ENCODE measurements at places on chromosomes 1 and 21.

DNA sequence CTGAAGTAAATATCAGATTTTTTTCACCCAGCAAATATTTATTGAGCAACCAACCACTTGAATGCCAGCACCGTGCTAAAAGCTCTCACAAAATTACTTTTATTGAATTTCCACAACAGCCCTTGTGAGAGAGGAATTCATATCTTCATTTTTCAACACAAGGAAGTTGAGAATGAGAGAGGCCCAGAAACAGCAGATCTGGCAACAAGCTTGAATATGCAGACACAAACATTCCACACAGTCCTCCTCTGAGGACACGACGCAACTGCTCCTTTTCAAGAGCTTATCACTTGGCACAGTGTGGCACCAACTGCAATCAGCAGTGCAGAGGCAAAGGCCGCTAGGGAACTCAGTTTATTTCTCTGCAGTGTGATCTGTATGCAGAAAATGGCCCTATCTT is 32.2 kb upstream of the IFNAR2 start:
- DNase-seq: no peak

DNA sequence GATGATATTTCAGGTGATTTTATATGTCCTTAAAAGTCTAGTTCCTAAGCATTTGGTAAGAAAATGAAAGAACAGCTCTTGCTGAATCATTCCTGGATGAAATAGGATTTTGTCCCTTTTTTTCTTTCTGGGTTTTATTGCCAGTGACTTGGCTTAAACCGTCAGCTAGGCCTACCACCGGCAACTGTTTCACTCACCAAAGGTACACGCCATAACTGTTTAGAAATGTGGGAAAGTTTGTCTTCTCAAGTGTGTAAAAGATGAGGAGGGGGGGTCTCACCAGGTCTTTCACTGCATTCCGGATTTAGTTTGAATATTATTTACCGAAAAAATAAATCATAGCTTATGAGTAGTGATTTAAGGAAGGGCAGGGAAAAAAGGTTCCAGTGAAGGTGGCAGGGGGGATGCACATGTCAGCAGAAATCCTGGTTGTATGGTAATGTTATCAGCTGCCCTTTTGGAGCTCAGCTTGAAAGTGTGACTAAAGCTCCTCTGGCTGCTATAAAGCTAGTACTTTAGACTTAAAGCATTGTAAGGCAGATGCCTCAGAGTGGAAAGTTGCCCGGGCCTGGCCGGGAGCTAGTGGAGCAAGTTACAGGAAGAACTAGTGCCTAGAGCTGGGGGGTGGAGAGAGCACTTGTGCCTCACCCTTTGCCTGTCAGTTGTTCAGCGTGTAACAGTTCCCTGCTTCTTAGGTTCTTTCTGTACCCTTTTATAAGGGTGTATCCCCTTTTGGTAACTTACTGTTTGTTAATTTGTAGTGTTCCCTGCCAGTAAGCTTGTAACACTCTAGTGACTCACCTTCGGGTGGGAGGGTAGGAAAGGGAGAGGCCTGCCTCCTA is 3.1 kb downstream of the ATP1A1 start:
- DNase-seq: no peak

- no peak for DNase-seq
Observed at GRCh38 chr1:169860187-169860586, 33.5 kb downstream of the SCYL3 start.

- DNase-seq: no peak
Observed at GRCh38 chr21:20996421-20997310, 1.5 kb upstream of the NCAM2 start.

GRCh38 chr1:155050560-155051341 is at the start of gene ADAM15:
TSS of gene ADAM15 (plus strand) at chr1:155051316. CDS start at chr1:155051387, 71 bp downstream.
- no peak for DNase-seq

GRCh38 chr1:42155362-42155761 is 2.2 kb downstream of the GUCA2B start:
- DNase-seq: no peak

- DNase-seq: no peak
Observed at GRCh38 chr1:40701684-40702083, 10.2 kb downstream of the NFYC start.

All from esophagus squamous epithelium (tissue), 5 donors.